Kidney (tissue), 22 donors: ENCODE measurements at places on chromosomes 12 and 14. TPM values are rescaled to one million over a fixed set of nuclear protein-coding genes. Genes with fewer than 3 reads are reported as not detected.

GRCh38 chr12:27771481-27772327 is 8.3 kb upstream of the KLHL42 start:
- H3K4me1 ChIP-seq, result no peaks in the 10 kb centered on the region
- no peak overlapping the region for H3K4me3 ChIP-seq
- no peaks in the 10 kb centered on the region for H3K27me3 ChIP-seq
- DNase-seq, result no peak
- H3K27ac ChIP-seq, result no peak overlapping the region

DNA sequence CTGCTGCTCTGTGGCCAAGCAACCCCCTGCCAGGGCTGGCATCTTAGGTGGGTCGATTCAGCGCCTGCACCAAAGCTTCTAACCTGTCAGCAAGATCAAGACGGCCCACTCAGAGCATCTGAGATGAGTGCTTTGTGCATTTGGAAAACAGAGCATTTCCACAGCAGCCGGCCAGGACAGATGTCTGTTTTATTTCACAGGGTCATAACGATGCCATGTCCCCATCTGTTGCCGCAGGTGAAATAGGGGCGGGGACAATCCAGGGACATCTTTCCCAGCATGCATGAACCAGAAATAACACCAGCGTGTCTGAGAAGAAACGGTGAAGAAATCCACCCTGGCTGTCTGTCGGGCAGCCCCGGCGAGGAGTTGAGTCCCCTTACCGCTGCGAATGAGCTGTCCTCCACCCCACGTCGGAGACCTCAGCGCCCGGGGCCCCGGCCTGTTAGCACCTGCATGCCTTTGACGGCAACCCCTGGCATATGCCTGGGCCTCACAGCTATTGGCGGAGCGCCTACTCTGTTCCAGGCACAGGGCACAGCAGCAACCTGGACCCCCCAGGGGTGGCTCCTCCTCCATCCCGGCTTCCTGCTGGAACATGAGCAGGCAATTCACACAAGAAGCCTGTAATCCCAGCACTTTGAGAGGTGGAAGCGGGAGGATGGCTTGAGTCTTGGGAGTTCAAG is 30.6 kb upstream of the ULK1 start:
- no peak overlapping the region for H3K4me3 ChIP-seq
- H3K36me3 ChIP-seq, result no peaks in the 10 kb centered on the region
- H3K27ac ChIP-seq, result no peak overlapping the region
- DNase-seq, result peak; percentile 57
- no peaks in the 10 kb centered on the region for H3K4me1 ChIP-seq

DNA sequence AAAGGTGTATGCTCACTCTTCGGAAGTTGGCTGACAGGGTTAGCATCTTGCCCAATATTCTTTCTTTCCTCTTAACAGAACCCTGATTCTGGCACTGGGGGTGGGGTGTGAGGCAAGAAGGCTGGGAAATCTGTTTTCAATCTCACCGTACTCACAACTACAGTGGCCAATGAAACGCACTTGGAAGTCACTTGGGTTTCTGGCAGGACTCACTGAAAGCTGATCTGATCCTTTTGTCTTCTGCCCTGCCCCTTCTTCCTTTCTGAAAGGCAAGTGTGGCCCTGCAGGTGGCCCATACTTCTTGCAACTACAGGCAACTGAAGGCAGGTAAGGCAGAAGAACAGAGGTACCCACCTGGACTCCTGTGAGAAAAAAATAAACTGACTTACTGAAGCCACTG is 106.9 kb downstream of the STXBP6 start:
- H3K4me1 ChIP-seq, result no peaks in the 10 kb centered on the region
- H3K36me3 ChIP-seq, result no peaks in the 10 kb centered on the region
- H3K27ac ChIP-seq, result no peak overlapping the region

DNA sequence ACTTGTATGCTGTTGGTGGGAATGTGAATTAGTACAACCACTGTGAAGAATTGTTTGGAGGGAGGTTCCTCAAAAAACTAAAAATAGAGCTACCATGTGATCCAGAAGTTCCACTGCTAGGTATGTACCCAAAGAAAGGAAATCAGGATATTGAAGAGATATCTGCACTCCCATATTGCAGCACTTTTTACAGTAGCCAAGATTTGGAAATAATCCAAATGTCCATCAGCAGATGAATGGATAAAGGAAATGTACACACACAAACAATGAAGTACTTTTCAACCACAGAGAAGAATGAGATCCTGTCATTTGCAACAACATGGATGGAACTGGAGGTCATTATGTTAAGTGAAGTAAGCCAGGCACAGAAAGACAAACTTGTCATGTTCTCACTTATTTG is 25.9 kb downstream of the TIGAR start:
- no peak for DNase-seq
- no peaks in the 10 kb centered on the region for H3K36me3 ChIP-seq
- no peak overlapping the region for H3K4me3 ChIP-seq
- H3K27me3 ChIP-seq, result no peaks in the 10 kb centered on the region

- no peak overlapping the region for H3K27ac ChIP-seq
- H3K4me3 ChIP-seq, result no peak overlapping the region
- no peaks in the 10 kb centered on the region for H3K4me1 ChIP-seq
Observed at GRCh38 chr12:131537267-131537958, 173.5 kb upstream of the SFSWAP start.

DNA sequence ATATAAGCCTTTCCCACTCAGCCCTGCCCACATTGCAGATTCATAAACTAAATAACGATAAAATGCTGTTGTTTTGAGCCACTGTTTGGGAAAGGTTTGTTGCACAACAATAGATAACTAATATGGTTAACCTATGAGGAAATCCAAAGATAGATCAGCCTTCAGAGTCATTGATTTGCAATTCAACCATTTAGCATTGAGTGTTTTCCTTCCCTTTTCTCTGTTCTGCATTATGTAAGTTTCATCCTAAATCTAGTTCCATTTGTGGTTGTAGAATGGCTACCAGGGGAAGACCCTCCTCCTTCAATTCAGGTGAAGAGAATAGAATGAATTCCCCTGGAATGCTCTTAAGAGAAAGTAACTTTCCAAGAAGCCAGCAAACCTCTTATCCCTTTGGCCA is 19.6 kb downstream of the TC2N start:
- DNase-seq, result no peak
- no peaks in the 10 kb centered on the region for H3K36me3 ChIP-seq
- no peak overlapping the region for H3K4me3 ChIP-seq
- H3K27me3 ChIP-seq, result no peaks in the 10 kb centered on the region
- H3K4me1 ChIP-seq, result no peaks in the 10 kb centered on the region

DNA sequence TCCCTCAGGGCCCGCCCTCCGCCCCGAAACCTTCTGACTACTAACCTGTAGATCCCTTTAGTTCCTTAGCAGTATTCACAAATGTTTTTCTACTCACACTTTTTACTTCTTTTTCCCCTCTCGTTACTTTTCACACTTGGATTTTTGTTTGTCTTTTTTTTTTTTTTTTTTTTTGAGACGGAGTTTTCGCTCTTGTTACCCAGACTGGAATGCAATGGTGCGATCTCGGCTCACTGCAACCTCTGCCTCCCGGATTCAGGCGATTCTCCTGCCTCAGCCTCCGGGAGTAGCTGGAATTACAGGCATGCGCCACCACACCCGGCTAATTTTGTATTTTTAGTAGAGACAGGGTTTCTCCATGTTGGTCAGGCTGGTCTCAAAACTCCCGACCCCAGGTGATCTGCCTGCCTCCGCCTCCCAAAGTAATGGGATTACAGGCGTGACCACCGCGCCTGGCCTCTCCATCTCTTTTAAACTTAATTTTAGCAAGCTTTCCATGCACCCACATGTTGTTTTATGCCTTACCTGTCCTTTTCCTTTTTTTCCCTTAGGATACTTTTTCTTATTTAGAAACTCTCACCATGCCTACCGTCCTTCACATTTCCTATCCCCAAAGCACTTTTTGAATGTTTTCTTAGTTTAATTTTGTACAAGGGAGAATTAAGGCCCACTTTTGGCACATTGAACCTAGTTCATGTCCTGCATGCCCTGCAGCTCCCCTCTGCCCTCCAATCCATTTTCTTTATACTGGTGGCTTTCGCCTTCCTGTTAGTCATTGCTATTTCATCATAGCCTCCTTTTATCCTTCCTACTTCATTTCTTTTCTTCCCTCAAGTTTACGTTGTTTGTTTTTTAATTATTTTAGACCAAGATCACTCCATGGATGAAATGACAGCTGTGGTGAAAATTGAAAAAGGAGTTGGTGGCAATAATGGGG is 1.1 kb downstream of the SP1 start:
- no peaks in the 10 kb centered on the region for H3K4me1 ChIP-seq
- peaks cover 7% of the 10 kb centered on the region for H3K36me3 ChIP-seq
- H3K27ac ChIP-seq, result peak overlapping the region; percentile 88
- peak overlapping the region; percentile 43 for H3K4me3 ChIP-seq
- H3K27me3 ChIP-seq, result no peaks in the 10 kb centered on the region

DNA sequence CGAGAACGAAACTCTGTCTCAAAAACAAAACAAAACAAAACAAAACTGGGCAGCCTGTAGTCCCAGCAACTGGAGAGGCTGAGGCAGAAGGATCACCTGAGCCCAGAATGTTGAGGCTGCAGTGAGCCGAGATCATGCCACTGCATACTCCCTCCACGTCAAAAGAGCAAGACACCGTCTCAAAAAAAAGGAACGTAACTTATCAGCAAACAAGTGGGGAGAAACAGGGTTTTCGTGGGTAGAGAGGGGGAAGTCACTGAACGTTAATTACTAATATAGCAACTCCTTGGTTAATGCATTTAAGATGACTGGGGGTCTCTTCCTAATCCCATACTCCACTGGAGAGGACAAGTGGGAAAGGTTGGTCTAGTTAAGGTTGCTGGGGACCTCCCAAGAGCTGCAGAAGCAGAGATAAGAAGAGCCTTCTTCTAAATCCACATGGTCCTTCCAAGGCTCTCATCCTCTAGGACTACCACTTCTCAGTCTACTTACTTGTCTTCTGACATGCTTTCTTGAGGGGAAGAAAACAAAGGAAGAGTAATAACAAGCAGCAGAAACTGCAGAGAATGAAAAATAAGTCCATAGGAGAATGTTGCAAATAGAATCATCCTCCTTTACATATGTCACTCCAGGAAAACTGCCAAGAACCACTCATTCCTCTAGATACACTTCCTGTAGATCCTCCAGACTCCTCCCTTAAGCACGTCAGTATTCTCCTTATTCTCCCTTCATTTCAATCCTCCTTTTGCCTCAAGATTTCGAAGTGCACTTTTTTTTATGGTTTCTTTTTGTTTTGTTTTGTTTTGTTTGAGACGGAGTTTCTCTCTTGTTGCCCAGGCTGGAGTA is 5.8 kb downstream of the NUMB start:
- no peaks in the 10 kb centered on the region for H3K27me3 ChIP-seq
- no peaks in the 10 kb centered on the region for H3K4me1 ChIP-seq
- no peaks in the 10 kb centered on the region for H3K36me3 ChIP-seq
- no peak for DNase-seq

GRCh38 chr12:119183942-119184695 is 5.4 kb downstream of the HSPB8 start:
- no peak overlapping the region for H3K27ac ChIP-seq
- no peak overlapping the region for H3K4me3 ChIP-seq
- H3K36me3 ChIP-seq, result no peaks in the 10 kb centered on the region

DNA sequence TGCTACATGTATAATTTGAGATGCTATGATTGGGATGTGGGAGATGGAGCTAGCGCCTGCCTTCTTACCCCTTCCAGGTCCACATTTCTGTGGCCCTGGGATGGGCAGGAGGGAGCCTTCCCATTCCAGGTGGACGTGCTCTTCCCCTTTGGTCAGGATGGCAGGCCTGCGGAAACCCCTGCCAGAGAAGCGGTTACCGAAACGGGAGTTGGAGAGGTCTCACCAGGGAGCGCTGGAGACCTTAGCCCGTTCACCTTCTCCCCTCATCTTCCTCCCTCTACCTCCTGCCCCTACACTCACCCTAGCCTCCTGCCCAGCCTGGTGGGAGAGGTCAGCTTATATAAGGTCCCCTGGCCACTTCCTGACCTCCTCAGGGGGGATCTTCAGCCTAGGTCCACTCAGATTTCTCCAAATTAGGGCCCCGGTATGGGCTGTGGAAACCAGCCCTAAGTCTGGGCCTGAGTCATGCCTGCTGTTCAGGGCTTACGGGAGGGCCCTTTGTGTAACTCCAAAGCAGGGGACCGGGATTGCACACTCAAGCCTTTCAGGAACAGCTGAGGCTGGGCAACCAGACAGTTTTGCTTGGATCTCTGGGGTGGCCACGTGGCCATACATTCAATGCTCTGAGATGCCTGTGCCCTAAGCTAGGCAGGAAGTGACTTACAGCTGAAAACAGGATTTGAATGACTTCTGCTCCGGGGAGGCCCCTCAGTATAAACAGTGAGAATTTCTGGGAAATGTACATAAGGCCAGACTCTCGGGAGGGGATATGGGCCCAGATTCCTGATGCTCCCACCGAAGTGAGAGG is 10.2 kb upstream of the MEG3 start:
- no peaks in the 10 kb centered on the region for H3K4me1 ChIP-seq
- H3K36me3 ChIP-seq, result no peaks in the 10 kb centered on the region
- no peak overlapping the region for H3K4me3 ChIP-seq
- no peak overlapping the region for H3K27ac ChIP-seq
- H3K27me3 ChIP-seq, result no peaks in the 10 kb centered on the region

GRCh38 chr12:32331133-32331532 is 68.2 kb upstream of the FGD4 start:
- no peak overlapping the region for H3K27ac ChIP-seq
- no peak for DNase-seq
- no peaks in the 10 kb centered on the region for H3K27me3 ChIP-seq
- H3K4me1 ChIP-seq, result peaks cover 3% of the 10 kb centered on the region
- H3K4me3 ChIP-seq, result no peak overlapping the region
- no peaks in the 10 kb centered on the region for H3K36me3 ChIP-seq

DNA sequence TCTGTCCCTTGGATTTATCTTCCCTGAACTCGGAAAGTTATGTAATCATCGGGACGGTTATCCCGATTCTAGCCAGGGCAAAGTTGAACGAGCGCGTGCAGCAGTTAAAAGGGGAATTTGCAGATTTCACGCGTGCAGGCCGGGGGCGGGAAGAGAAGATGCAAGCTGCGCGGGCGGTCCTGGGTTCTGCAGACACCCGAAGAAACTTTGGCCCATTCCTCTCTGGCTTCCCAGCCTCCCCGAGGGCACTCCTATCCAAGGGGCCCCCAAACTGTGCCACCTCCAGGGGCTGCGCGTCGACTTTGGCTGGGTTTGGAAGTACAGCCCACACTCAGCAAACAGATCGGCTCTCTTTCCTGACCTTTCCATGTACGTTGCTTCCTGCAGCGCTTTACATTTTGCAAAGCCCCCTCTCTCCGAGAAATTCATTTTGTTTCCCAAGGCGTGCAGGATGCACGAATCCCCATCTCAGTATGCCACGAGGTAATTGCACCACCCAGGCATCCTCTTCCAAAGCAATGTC is 941 bp upstream of the PPP1CC start:
- no peaks in the 10 kb centered on the region for H3K36me3 ChIP-seq
- peak; percentile 71 for DNase-seq
- H3K4me3 ChIP-seq, result peak overlapping the region; percentile 88
- H3K27me3 ChIP-seq, result no peaks in the 10 kb centered on the region
- H3K27ac ChIP-seq, result no peak overlapping the region

DNA sequence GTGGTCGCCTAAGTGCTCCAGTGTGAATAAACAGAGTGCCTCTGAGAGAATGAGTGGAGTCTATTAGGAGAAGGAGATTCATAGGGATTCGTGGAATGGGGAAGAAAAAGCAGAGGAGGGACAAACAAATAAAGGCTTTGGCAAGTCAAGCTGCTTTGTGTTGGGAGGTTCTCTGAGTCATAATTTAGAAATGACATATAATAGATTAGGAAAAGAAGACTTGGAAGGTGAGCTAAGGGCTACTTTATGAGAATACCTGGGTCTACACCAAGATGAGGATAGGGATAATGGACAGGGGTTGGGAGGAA is 6.4 kb upstream of the NTN4 start:
- H3K27me3 ChIP-seq, result no peaks in the 10 kb centered on the region
- H3K4me1 ChIP-seq, result peaks cover 2% of the 10 kb centered on the region
- no peaks in the 10 kb centered on the region for H3K36me3 ChIP-seq
- DNase-seq, result no peak
- no peak overlapping the region for H3K4me3 ChIP-seq

The TNS2 gene
- 179 TPM for total RNA-seq

The FKBP4 gene
- total RNA-seq, result 70.2 TPM

The RFX4 gene
- not detected for total RNA-seq

The SLC7A8 gene
- total RNA-seq, result 22.9 TPM

The SOAT2 gene
- 0.19 TPM for total RNA-seq
